ENCODE measurements at places on chromosomes 3 and 15. TPM values are rescaled to one million over a fixed set of nuclear protein-coding genes. Genes with fewer than 3 reads are reported as not detected.

The SHC4 gene
- total RNA-seq: not detected

The INKA1 gene
- 22.3 TPM for total RNA-seq

The CHRM5 gene
- total RNA-seq: not detected

The SCN5A gene
- not detected for total RNA-seq

The C3orf49 gene
- total RNA-seq: not detected

The ZNF80 gene
- total RNA-seq: not detected

The CCK gene
- not detected for total RNA-seq

The GREM1 gene
- total RNA-seq: 8.3 TPM

The MNS1 gene
- total RNA-seq: 3.2 TPM

The LSM3 gene
- 4.6 TPM for total RNA-seq

DNA sequence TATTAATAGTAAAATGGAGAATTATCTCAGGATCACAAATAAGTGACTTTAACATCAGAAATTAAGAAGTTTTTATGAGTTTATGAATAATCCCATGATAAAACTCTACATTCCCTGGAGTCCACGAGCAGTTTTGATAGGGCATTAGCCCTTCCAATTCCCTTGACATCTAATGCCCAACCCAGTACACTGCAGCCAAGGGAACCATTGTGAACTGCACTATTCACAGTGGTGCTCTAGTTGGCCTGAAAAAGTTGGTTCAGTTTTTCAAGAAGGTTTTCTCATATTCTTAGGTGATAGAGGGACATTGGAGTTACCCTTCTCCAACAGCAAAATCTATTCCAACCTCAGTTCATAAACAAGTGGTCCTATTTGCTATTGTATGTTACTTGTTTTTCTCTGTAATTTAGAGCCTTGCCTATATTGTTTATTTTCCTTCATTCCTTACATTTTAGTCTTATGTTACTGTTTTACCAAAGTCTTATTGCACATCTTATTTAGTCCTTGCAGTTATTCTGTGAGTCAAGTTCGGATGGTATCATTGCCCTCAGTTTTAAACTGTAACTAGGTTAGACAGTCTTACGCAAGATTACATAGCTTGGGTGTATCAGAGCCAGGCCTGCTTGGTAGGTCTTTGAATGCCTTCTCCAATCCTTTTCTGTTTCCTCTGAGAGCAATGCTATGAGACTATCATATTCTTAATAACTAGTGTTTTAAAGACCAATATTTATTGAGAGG lies 57.9 kb upstream of the SAMMSON start:
- no peaks in the 10 kb centered on the region for H3K4me1 ChIP-seq
- no peaks in the 10 kb centered on the region for H3K27me3 ChIP-seq
- DNase-seq: no peak
- no peak overlapping the region for H3K27ac ChIP-seq
- H3K36me3 ChIP-seq: no peaks in the 10 kb centered on the region
- H3K4me3 ChIP-seq: no peak overlapping the region

DNA sequence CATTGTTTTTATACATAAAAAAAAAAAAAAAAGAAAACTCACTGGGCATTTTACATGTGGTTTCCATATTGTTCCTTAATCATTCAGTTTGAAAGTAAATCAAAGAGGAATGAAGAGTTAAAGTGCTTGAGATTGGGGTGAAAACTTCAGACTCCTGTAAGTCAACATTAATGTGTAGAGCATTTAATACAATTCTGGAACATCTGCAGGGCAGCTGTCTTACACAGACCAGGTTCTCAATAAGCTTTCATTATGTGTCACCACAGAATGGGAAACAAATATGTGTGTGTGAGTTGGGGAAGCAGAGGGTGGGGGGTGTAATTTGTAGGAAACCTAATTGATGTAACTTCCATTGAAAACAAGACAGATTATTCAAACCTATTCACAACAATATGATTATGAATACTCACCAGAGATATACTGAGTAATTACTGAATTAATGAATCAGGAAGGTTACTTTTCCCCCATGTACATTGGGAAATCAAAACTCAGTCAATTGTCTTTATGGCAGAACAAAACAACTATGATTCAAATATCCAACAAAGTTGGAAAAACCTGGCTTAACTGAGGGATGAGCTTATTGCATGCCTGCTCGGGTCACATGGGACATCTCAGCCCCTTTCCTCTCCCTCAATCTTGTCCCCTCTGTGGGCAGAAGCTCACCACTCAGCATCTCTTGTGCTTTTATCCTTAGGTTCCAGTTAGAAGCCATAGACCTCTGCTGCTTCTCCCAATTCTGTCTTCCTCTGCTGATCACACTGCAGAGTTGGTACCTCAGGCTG lies 281.2 kb upstream of the THBS1 start:
- no peak overlapping the region for H3K27ac ChIP-seq
- no peak for DNase-seq
- H3K4me1 ChIP-seq: no peaks in the 10 kb centered on the region
- no peaks in the 10 kb centered on the region for H3K36me3 ChIP-seq
- H3K27me3 ChIP-seq: no peaks in the 10 kb centered on the region
- no peak overlapping the region for H3K4me3 ChIP-seq

- no peak overlapping the region for H3K4me3 ChIP-seq
- DNase-seq: no peak
- H3K27me3 ChIP-seq: no peaks in the 10 kb centered on the region
- no peaks in the 10 kb centered on the region for H3K36me3 ChIP-seq
Observed at GRCh38 chr3:35596335-35596995, 42.9 kb upstream of the ARPP21 start.

GRCh38 chr3:6567241-6567640 lies 293.7 kb upstream of the GRM7 start:
- H3K27ac ChIP-seq: no peak overlapping the region
- no peak overlapping the region for H3K4me3 ChIP-seq
- no peaks in the 10 kb centered on the region for H3K36me3 ChIP-seq
- no peaks in the 10 kb centered on the region for H3K27me3 ChIP-seq

DNA sequence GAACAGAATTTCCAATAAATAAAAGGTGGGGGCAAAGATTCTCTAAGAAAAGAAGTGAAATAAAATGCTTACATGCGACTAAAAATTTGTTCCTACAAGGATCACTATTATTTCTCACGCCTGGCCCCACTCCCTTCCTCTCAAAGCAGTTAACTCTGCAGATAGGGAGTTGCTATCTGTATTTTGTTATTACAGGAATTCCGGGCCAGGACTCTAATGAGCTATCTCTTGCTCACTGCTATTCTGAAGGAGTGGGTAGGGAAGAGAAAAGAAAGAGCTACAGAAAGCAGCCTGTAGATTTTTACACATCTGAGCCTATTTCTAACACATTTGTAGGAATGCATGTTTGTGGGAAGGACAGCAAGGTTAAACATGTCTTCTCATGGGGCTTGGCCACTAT lies 140.4 kb downstream of the PCCB start:
- no peaks in the 10 kb centered on the region for H3K27me3 ChIP-seq
- no peak overlapping the region for H3K4me3 ChIP-seq
- no peaks in the 10 kb centered on the region for H3K36me3 ChIP-seq
- DNase-seq: no peak
- H3K27ac ChIP-seq: no peak overlapping the region

DNA sequence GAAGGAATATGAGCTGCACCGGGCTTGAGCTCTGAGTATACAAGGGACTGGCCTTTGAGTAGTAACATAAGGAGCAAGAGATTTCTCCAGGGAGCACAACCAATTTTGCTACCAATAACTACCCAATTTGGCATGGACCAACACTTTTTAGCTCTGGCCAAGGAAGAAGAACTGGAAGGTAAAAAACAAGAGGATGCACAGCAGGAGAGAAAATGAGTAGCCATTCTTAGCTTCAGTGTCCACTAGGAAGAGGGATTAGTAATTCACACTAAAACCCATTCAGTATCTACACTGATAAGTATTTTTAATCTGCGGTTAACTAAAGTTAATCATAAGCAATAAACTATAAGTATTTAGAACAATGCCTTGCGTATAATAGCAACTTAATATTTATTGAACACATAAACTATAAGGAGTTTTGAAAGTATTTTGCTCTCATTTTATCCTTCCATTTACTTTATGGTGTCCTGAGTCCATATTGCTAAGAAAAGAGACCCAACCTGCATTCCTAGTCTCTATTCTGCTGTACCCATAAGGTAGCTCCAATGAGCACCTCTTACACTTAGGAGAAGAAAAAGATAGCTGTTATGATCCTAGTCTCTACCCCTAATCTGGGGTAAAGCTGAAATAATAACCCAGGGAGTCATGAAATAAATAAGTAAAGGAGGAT lies 268.9 kb downstream of the IGSF11 start:
- H3K4me1 ChIP-seq: no peaks in the 10 kb centered on the region
- no peak overlapping the region for H3K27ac ChIP-seq
- DNase-seq: no peak
- H3K4me3 ChIP-seq: no peak overlapping the region
- no peaks in the 10 kb centered on the region for H3K27me3 ChIP-seq
- H3K36me3 ChIP-seq: no peaks in the 10 kb centered on the region

DNA sequence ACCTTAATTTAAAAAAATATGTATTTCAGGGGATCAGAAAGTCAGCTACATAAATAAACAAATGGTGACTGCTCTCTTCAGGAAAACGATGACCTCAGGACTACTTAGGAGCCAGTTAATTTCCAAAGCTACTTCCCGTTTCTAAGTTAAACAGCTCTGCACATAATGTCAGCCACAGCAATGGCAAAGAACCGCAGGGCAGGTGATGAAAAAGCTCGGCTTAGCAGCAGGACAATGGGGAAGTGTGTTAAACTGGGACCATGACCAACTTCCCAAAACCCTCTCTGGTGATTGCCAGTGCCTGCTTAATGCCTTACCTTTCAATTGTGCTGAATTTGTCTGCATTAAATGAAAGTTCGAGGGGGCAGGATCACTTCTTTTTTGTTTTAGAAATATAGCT lies 258.9 kb downstream of the FHIT start:
- H3K4me3 ChIP-seq: no peak overlapping the region
- H3K4me1 ChIP-seq: no peaks in the 10 kb centered on the region
- no peaks in the 10 kb centered on the region for H3K36me3 ChIP-seq
- DNase-seq: no peak
- H3K27me3 ChIP-seq: no peaks in the 10 kb centered on the region
- H3K27ac ChIP-seq: no peak overlapping the region

DNA sequence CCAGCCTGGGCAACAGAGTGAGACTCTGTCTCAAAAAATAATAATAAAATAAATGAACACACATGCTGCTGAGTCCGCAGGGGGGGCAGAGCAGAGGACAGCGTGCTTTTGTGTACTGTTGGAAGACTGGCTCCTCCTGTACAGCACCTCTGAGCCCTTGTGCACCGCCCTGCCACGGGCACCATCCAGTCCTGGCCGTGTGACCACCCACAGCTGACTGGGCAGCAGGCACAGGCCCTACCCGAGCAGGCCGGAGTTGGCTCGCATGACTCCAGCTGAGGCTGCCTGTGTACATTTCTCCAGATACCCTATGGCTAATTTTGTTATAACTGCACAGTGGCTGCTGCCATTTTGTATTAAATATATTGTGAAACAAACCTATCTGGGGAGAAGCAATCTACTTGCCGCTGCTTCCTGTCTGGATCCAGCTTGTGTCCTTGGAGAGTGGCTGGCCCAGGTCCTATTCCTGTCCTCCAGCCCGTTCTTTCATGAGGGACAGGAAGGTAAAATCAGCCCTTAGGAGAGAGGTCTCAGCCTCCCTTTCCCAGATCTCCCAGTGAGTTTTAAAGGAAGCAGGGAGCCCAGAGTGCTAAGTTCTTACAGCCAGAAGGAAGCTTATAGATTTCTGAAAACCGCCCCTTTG lies 14.6 kb downstream of the IVD start:
- no peak overlapping the region for H3K4me3 ChIP-seq
- no peak for DNase-seq
- H3K4me1 ChIP-seq: peaks cover 20% of the 10 kb centered on the region
- H3K36me3 ChIP-seq: no peaks in the 10 kb centered on the region
- no peaks in the 10 kb centered on the region for H3K27me3 ChIP-seq
- H3K27ac ChIP-seq: no peak overlapping the region

DNA sequence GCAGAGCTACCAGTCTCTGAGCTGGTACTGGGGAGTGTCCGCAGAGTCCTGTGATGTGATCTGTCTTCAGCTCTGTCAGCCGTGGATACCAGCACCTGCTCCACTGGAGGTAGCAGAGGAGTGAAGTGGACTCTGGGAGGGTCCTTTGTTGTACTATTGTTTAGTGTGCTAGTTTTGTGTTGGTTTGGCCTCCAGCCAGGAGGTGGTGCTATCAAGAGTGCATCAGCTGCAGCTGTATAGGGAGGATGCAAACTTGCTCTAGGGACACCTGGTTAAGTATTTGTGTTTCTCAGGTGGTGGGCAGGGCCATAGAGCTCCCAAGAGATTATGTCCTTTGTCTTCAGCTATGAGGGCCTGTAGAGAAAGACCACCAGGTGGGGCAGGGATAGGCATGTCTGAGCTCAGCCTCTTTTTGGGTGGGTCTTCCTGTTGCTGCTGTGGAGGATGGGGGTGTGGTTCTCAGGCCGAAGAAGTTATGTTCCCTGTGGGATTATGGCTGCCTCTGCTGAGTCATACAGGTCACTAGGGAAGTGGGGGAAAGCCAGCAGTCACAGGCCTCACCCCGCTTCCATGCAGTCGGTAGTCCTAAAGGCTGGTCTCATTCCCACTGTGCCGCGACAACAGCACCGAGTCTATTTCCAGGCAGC lies 443.2 kb upstream of the TBL1XR1 start:
- no peak overlapping the region for H3K4me3 ChIP-seq
- H3K36me3 ChIP-seq: no peaks in the 10 kb centered on the region
- H3K27me3 ChIP-seq: no peaks in the 10 kb centered on the region
- no peak overlapping the region for H3K27ac ChIP-seq
- H3K4me1 ChIP-seq: no peaks in the 10 kb centered on the region
- DNase-seq: no peak

- H3K27ac ChIP-seq: no peak overlapping the region
- no peaks in the 10 kb centered on the region for H3K36me3 ChIP-seq
Observed at GRCh38 chr3:161737171-161737570, 240.6 kb downstream of the OTOL1 start.

Measured in Peyer's patch (tissue), 4 donors.